ENCODE measurements at places on chromosomes 6 and 20.

DNA sequence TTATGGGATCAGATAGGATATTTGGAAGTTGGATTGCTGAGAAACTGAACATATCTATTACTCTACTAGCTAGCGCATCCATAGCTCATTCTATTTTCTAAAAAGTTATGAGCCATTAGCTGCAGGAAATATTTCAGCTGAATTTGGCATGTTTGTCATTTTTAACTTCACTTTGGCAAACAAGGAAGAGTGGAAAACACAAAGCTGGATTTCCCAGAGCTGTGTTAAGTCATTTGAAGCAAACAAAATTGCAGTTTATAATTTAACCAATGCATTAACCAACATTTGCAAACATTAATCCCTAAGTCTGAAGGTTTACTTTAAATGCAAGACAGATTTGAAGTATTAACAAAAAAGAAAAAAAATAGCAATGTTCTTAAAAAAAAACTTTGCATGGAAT lies 1.2 kb downstream of the ALDH8A1 start:
- DNase-seq: no peak

DNA sequence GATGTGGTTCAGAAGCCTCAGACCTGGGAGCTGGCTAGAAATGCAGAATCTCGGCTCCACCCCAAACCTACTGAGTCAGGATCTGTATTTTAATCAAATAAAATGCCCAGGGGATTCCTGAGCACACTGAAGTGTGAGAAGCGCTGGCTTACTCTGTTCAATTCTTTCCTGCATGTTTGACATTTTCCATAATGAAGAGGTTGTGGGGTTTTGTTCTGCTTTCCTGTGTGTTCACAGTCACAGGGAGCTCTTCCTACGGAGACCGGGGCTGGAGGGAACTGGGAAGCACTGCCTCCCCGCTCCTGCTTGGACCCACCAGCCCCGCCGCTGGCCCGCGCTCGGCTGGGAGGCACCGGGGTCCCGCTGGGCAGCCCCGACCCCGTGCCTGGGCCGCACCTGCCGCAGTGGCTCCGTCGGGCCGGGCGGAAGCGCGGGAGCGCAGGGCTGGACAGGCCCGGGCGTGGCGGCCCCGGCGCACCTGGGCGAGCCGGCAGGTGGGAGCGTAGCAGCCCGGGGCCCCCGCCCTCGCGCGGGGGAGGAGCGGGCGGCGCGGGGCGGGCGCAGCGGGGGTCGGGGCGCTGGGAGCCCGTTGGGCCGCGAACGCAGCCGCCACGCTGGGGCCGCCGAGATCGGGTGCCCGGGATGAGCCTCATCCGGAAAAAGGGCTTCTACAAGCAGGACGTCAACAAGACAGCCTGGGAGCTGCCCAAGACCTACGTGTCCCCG lies at the start of gene MAPK13:
MAPK13 (plus strand) TSS at position 573 of the 726 bp plus-strand sequence; CDS start at position 643, 70 bp downstream.
- peak; percentile 30 for DNase-seq

- peak; percentile 18 for DNase-seq
Measured at GRCh38 chr6:101779051-101779844, 385.7 kb downstream of the GRIK2 start.

GRCh38 chr6:106889692-106890091 lies 84.8 kb downstream of the CD24 start:
- DNase-seq: no peak

GRCh38 chr6:54587277-54587676 lies 259.3 kb upstream of the FAM83B start:
- DNase-seq: no peak

DNA sequence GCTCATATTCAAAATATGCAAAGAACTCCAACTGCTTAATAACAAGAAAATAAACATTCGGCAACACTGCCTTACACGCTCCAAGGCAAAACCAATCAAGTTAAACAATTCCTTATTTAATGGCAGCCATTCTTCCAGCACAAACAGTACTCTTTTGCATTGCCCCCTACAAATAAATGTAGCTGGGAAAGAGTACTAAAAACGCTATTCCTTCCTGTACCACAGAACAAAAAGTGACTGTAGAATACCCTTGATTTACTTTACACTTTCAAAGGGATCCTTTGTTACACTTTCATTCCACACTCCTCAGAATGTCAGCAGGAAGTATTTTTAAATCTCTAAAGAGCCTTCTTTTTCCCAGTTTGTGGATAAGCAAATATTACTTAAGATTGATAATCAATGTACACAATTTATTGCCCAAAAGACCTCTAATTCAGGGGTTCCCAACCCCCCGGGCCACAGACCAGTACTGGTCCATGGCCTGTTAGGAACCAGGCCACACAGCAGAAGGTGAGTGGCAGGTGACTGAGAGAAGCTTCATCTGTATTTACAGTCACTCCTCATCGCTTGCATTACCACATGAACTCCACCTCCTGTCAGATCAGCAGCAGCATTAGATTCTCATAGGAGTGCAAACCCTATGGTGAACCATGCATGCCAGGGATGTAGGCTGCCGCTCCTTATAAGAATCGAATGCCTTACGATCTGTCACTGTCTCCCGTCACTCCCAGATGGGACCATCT lies 51.6 kb downstream of the MBOAT1 start:
- peak; percentile 21 for DNase-seq

- no peak for DNase-seq
Measured at GRCh38 chr20:454951-455350, 7.4 kb downstream of the TBC1D20 start.

DNA sequence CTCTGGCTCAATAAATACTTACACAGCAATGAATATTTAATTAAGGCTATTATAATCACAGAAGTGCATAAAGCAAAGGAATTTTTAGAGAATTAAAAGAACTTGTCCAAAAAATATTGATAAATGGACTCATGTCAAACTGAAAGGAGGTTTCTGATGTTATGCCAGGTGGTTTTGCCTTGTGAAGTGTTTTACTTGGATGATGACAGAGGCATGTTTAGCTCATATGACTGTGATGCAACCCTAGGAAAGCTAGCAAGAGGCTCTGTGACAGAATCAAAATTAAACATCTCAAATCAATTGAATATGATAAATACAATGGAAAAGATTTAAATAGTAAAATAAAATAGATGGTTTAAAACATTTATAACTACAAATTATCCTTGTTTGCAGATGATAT lies 137.3 kb downstream of the TMEM200A start:
- peak; percentile 52 for DNase-seq

DNA sequence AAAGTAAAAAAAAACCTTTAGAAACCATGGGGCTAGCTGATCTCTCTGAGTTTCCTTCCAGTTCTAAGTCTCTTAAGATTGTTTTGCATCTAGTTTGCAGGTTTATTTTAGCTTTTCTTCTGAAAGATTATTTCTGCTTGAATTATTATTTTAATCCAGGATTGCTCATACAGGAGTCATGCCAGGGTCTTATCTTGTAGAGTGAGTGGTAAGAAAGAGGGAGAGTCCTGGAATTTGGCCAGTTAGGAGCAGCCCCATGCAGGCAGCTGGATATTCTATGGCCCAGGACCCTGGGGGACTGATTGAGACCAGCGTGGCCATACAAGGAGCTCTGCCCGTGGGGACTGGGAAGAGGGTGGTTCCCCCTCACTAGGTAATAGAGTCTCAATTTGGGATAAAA lies 178.9 kb upstream of the HEY2 start:
- no peak for DNase-seq

DNA sequence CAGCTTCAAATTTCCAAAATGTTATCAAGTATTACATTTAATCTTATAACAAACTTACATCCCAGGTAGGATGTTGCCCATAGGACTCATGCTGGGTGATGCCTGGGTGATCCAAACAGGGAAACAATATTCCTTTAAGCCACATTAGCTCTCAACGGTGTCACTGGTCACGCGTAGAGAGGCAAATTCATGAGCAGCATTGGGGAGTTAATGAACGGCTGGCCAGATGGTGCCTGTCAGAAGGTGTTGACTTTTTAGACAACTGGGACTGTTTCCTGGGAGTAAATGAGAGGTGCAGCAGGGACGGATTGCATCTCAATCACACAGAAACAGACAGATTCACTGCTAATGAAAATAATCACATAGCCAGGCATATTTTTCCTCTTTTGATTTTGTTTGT lies 83.3 kb upstream of the ID4 start:
- DNase-seq: no peak

DNA sequence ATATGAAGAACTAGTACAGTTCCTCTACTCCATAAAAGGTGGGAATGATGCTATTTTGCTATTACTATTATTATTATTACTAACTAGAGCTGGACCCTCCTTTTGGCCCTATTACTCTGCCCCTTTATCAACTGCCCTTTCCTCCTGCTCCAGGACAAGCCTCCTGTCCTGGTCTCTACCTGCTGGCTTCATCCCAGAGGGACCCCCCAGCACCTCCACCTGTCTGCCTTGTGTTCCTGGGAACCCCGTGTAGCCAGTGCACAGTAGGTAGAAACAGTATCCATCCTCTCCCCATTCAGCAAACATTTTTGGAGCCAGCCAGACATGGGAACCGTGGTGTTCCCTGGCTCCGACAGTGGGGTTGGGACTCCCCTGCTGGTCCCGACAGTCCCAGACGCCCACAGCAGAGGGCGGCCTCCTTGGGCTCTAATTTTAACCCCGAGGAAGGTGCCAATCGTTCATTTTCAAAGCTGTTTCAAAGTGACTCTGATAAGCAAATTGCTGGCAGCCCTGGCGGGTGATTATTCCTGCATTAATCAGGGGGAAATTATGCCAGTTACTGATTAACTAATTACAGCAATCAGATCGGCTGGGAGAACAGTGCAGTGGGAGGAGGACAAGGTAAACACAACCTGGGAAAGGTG lies 44.2 kb upstream of the MDGA1 start:
- peak; percentile 56 for DNase-seq

DNA sequence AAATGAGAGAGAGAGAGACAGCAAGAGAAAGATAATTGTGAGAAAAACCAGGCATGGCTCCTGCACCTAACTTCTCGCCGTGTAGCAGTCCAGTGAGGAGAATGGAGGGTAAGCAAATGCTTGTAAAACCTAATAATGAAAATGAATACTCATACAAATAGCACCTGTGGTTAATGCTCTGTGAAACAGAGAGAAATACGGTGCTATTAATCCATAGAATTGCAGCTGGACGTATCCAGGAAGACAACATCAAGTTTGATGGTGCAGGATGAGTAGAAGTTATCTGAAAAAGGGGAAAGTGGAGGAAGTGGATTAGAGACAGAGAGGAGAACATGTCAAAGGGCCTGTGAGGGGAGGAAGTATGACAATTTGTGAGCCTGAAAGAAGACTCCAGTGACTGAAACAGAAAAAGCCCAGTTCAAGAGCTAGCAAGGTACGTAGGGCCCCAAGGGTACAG lies 89.4 kb upstream of the PAK5 start:
- DNase-seq: no peak

DNA sequence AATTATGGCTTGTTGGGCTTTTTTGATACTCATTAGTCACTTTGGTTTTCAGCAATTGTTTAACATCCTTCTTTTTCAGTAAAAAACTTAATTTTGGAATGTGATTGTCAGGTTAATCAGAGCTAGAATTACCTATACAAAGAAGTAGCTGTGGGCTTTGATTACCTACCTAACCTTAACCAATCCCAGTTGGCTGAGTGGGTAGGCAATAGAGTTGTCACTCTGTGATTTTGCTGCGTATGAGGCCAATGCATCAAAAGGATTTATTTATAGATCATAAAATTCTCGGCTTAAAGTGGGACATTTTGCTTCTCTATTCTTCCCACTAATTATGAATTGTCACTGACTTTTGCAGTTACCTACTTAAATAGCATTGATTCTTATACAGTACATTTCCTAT lies 111.4 kb downstream of the PHACTR1 start:
- DNase-seq: no peak

DNA sequence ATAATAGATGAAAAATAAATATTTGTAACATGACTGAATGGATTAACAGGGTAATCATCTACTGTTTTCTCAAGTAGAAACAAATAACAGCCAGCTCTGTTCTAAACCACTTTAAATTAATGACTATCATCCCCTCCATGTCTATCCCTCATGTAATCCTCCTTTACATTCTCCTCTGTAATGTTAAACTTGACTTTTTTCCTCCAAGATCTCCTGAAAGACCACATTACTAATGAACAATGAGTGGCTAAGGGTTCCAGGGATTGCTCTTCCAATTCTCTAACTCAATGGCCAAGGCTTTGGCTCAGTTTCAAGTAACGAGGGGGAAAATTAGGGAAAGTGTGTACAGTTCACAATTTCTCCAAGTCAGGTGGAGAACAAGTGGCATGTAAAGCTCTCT lies 37.6 kb upstream of the FBXL4 start:
- no peak for DNase-seq

- DNase-seq: peak; percentile 92
Measured at GRCh38 chr6:6699741-6700367, 111.3 kb downstream of the LY86 start.

DNA sequence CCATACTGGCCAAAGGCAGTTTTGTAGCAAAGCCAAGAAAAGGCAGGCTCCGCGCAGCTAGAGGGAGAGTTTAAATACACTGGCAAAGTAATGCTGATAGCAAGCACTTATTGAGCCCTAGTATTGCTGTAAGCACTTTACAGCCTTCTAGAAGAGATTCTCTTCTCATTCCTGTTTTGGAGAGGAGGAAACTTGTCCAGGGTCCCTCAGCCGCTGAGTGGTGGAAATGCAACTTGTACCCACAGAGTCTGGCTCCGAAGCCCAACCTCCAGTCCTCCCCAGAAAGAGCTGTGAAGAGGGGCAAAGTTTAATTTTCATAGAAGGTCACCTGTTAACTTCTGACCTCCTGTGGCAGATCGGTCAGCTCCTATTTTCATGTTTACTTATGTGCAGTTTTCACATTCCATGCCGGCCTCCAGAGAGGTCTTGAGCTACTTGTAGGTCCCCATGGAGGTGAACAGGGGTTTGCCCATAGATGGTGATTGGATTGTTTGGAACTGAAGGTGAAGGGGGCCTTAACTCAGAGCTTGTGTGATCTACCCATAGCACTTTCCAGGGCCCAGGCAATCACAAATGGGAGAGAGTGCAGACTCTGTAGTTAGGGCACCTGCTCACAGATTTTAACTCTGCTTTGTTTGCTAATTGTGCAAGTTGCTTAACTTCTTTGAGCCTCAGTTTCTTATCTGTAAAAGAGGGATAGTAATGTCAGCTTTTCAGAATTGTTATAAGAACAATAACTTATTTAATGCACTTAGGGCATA lies 70.7 kb downstream of the LYRM2 start:
- no peak for DNase-seq

GRCh38 chr20:38441916-38442315 lies 6.8 kb upstream of the SNHG17 start:
- DNase-seq: no peak

DNA sequence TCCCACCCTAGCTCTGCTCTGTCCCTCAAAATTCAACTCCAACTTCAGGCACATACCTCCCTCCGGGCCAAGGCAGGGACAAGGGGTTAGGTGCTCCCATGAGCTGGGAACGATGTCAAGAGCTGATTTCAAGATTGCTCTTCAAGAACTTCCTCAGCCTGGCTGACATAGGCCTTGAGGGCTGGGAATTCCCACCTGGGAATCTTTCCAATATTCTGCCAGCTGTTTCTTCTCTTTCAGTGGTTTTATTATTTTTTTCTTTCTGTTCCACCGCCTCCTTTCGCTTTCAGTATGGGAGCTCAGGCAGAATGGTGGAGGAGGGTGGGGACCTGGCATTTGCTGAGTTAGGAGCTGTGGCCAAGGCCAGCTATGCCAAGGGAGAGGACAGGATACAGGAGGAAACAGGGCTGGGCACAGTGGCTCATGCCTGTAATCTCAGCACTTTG lies 33.7 kb downstream of the SRSF3 start:
- DNase-seq: peak; percentile 46
